A172 (cell line): ENCODE measurements at places on chromosomes 1 and 21. TPM values are rescaled to one million over a fixed set of nuclear protein-coding genes. Genes with fewer than 3 reads are reported as not detected.

The SYF2 gene
- 59.0 and 85.0 TPM in 2 replicates for total RNA-seq

The LIN28A gene
- not detected in 2 replicates for total RNA-seq

The PTGS2 gene
- not detected in 2 replicates for total RNA-seq

The ACKR1 gene
- not detected in 2 replicates for total RNA-seq

The TMEM51 gene
- 8.5 and 10.4 TPM in 2 replicates for total RNA-seq

The TNNT2 gene
- total RNA-seq, result 0.45 and 2.9 TPM in 2 replicates

The HSD3B1 gene
- not detected in 2 replicates for total RNA-seq

The SLC44A3 gene
- 0.10 TPM in 1 of 2 replicates, not detected in the other for total RNA-seq

The GREM2 gene
- total RNA-seq, result 0.03 and 0.07 TPM in 2 replicates

The MFSD2A gene
- 1.8 and 3.0 TPM in 2 replicates for total RNA-seq

The RAB3B gene
- total RNA-seq, result 7.4 and 9.0 TPM in 2 replicates

The OR2T2 gene
- not detected in 2 replicates for total RNA-seq
